ENCODE measurements at places on chromosomes 11 and 22.

DNA sequence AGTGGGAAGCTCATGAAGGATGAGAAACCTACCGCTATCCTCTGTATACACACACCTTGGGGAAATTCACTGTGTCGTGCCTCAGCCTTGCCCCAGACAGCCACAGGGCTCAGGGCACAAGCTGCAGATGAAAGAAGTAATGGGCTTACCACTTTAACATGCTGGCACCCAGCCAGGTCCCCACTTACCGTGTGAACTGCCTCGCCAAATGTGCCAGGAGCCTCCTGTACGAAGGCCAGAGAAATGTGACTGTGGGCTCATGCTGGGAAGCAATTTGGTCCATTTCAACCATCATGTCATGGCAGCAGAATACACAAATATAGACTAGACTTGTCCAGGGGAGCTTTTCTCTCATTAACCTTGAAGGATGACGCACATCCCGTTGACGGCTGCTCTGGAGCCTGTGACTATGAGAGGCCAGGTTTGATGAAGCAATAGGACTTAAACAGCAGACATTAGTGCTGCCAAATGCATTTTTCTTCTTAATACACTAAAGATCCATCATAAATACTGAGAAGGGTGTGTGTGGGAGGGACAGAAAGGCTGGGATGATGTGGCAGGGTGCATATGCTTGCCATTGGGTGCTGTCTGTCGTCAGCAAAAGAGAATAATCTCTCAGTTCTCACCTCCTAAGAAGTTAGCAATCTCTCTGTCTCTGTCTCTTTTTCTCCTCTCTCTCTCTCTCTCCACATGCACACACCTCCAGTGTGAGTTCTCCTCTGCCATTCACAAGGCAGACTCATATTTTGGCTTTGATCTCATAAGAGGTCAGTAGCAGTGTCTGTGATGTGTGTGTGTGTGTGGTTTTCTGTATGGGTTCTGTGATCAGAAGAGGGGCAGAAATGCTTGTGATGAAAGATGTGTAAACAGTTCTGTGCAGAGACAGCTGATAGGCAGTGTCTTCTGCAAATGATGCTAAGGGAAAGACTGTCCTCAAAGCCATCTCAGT, 142.4 kb downstream of the KIRREL3 start:
- no peak for DNase-seq

- no peak for DNase-seq
These were observed 692 bp upstream of the MOB2 start for GRCh38 chr11:1487091-1487850.

DNA sequence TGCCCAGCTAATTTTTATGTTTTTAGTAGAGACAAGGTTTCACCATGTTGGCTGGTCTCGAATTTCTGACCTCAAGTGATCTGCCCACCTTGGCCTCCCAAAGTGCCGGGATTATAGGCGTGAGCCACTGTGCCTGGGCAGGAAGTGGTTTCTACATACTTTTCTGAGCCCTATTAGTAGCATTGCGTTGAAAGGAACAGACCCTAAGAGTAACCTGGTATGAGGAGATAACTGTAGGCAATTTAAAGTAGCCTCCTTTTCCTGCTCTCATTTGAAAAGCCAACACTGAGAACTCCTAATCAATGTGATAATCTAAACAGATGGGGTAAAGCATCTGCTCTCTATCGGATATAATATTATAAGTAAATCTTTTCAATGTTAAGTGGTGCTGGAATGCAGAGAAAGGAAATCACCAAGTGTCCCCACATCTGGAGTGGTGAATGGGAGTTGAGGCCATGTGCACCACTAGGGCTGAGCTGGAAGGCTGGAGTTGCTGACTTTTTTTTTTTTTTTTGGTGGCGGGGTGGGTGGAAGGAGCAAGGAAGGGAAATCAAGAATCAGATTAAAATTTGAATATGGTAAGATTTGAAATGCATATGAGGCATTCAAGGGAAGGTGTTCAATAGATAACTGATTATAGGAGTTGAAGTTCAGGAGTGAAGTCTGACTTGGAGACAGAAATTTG, 20.7 kb downstream of the PDHX start:
- no peak for DNase-seq

DNA sequence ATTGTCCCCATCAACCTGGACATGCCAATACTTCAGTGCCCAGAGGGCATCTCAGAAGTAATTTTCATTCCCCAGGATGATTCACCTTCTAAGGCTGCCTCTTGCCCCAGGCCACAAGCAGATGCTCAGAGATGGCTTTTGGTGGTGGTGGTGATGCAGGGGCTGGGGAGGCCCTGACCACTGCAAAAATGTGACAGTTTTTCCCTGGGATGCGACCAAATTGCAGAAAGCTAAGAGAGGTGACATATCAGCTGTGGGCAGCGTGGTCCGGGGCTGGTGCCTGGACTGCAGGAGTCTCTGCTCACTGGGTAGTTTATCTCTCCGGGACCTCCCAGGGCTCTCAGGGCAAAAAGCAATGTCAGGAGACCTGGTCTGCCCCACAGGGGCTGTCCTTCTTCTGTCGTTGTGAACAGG, 39.7 kb upstream of the ACCSL start:
- no peak for DNase-seq

GRCh38 chr22:47034076-47034808, 271.8 kb downstream of the TBC1D22A start:
- no peak for DNase-seq

GRCh38 chr11:37511425-37511933, 913.4 kb upstream of the RAG2 start:
- DNase-seq, result no peak

- no peak for DNase-seq
These were observed 167.3 kb upstream of the PGR start for GRCh38 chr11:101296896-101297295.

GRCh38 chr11:9738116-9738515, 74.2 kb downstream of the SWAP70 start:
- DNase-seq, result no peak

GRCh38 chr11:95996621-95997235, 72.8 kb upstream of the MTMR2 start:
- no peak for DNase-seq

- no peak for DNase-seq
These were observed 20.5 kb downstream of the IGF2 start for GRCh38 chr11:2118677-2119076.
